Left lung (tissue), 14 donors: ENCODE measurements at places on chromosomes 7 and 10.

GRCh38 chr7:103613655-103614642 is 167.9 kb upstream of the SLC26A5 start:
- no peak for DNase-seq

- DNase-seq: no peak
Observed at GRCh38 chr10:114346176-114347031, 57.9 kb downstream of the AFAP1L2 start.

GRCh38 chr7:39085590-39086049 is 107.9 kb downstream of the POU6F2 start:
- peak; percentile 18 for DNase-seq

DNA sequence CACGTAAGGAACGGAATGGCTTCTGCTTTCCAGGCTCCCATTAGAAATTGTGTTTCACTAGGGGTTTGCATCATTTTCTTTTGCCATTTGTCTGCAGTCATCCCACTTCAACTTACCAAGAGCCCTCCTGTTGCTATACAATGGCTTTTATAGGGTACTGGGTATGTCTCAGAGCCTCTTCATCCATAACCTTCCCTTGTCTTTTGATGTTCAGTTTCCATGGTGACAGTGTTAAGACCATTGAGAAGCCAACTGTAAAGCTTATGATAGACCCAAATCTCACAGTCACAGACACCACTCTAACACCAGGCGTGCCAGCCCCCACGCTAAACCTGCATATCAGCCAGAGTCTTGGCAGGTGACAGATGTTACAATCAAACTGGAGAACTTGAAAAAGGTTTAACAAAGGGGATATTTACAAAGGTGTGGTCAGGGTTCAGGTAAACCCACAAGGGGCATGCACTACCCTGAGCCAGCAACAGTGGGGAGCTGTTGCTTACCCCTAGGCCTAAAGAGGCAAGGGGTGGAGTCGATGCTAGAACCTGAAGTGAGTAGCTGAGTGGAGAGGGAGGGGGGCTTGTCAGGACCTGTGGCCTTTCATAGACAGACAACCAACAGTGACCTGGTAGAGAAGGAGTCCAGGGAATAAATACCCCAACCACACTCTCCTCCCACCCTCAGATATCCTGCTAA is 53.2 kb upstream of the ABLIM1 start:
- no peak for DNase-seq

DNA sequence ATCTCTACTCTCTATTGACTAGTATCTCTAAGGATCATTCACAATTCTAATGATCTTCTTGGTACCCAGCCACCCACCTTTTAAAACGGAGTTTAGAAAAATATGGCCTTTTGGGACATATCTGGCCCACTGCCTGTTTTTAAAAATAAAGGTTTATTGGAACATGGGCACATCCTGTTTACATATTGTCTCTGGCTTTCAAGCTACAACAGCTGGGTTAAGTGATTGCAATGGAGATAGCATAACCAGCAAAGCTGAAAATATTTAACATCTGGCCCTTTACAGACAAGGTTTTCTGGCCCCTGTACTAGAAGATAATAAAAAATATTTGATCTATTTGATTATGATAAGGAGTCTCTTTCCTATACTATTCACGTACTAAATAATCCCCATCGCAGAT is 232.4 kb upstream of the RHOBTB1 start:
- DNase-seq: no peak

- no peak for DNase-seq
Observed at GRCh38 chr7:68718097-68718551, 880.2 kb upstream of the AUTS2 start.

GRCh38 chr7:128167791-128168666 is 73.0 kb upstream of the LEP start:
- DNase-seq: no peak

DNA sequence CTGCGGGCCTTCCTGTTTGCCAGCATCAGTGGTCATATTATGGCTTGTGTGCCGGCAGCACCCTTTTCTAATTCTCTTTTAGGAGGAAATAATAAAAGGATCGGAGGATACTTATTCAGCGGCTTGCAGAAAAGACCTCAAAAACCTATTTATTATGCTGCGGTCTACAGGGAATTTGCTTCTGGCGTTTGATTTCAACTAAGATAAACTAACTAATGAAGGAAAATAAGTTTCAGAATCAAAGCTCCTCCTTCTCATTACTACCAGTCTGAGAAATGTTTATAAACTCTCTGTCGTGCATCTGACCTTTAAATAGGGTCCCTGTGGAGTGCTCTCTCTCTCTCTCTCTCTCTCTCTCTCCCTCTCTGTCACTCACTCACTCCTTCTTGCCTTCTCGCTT is 335.0 kb upstream of the GLI3 start:
- DNase-seq: no peak

DNA sequence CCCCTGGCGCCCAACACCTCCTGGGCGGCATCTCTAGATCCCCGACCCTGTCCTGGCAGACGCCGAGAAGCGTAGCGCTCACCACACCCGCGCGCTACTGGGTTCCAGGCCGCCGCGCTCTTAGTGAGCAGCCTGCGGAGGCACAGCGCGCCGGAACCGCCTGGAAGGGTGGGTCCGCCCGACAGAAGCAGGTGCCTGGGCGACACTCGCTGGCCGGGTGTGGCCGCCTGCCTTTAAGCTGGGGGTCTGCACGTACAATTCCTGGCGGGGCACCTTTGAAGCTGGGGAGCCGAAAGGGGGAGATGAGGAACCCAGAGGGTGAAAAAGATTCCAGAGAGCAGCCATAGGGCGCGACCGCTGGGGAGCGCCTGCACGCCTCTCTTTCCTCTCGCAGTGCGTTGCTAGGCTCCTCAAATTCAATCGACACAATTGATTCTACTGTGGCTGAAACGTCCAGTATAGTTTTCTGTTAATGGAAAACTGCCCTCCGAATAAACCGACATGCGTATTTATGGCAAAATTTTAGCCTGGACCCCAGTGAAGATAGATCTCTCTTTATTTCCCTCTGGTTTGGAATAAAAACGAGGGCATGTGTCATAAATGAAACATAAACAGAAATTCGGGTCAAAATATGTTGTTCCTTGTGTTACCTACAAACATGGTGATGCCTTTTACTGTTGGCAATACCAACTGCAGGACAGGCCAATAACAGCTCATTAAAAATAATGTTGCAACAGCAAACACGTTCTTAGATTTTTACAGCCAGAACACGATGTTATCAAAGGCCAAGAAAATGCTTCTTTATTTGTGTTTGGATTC is 4.6 kb downstream of the HMX3 start:
- no peak for DNase-seq

GRCh38 chr10:113167702-113168101 is 217.7 kb downstream of the TCF7L2 start:
- no peak for DNase-seq

- no peak for DNase-seq
Observed at GRCh38 chr10:110011681-110012080, 3.9 kb downstream of the ADD3 start.

DNA sequence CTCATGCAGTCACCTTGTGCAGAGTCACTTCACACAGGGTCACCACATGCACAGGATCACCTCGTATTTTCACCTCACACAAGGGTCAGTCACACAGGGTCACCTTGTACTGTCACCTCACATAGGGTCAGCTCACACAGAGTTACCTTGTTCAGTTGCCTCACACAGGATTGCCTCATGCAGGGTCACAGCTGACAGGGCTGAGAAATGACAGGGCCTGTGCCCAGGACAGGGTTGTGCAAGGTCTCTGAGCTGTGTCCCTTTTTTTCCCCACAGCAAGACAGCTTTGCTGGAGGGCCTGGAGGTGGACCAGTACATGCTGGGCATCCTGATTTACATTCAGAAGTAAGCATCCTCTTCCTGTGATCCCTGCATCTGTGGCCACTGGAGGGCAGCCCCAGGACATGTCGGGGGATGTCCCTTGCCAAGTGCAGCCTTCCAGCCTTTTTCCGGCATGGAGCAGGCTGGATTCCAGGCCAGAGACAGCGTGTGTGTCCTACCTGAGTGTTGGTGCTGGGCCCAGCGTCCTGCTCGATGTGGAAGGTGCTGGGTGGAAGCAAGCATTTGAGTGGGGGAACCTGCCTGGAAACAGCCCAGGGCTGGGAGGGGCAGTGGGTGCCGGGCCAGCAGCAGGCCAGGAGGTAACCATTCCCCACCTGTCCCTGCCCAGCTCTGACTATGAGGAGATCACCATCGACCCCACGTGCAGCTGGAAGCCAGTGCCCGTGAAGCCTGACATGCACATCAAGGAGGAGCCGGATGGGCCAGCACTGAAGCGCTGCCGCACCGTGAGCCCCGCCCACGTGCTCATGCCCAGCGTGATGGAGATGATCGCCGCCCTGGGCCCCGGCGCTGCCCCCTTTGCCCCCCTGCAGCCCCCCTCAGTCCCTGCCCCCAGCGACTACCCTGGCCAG is 16.3 kb downstream of the ZMIZ2 start:
- no peak for DNase-seq

DNA sequence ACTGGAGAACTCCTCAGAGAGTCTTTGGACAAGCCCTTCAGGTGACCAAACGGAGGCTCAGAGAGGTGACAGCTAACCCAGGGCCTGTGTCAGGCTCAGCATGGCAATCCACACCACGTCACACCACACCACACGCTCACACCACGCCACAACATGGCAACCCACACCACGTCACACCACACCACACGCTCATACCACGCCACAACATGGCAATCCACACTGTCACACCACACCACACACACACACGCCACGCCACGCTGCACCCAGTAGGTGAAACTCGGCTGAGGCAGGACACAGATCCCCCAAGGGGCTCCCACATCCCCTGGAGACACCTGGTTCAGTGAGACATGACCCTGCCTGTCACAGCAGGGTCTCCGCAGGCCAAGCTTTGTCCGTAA is 107.3 kb downstream of the PDGFA start:
- DNase-seq: peak; percentile 66

GRCh38 chr10:35092851-35093250 is 2.7 kb upstream of the CUL2 start:
- DNase-seq: no peak

DNA sequence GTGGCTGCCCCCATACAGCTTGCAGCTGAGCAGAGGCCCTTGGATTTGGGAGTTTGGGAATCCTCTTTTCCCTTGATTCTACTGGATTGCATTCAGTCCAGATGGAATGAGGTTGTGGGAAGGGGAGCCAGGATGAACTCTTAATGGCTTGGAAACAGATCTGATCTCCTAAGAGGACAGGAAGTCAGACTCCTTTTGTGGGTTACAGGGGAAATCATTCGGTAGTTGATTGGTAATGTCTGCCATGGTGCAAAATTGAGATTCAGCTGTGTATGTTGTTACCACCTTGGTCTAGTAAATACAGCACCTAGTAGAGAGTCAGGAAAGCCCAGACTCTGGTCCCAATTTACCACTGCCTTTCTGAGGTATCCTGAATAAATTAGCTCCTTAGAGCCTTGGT is 144.2 kb upstream of the TNRC18 start:
- no peak for DNase-seq

GRCh38 chr10:79149662-79150443 is 81.1 kb downstream of the ZMIZ1 start:
- DNase-seq: peak; percentile 95

DNA sequence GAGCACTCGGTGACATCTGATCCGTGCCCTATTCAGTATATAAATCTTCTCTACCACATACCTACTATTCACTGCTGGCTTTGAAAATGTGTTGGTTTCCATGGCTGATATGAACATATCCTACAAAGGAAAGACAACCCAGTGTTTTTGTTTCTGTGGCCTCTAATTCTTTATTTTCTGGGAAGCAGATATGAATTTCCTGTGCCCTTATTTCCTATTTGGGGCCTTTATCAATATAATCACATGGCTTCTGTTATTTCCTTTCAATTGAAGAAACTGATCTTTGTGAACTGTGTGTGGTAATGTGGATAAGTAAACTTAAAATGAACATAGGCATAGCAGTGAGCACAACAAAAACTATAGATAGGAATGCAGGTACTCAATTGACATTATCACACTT is 10.6 kb downstream of the CCNJ start:
- DNase-seq: no peak
